ENCODE measurements at places on chromosomes 5 and 9.
A peak's percentile ranks its signal among the peaks of the same experiment; 100 is the strongest.

DNA sequence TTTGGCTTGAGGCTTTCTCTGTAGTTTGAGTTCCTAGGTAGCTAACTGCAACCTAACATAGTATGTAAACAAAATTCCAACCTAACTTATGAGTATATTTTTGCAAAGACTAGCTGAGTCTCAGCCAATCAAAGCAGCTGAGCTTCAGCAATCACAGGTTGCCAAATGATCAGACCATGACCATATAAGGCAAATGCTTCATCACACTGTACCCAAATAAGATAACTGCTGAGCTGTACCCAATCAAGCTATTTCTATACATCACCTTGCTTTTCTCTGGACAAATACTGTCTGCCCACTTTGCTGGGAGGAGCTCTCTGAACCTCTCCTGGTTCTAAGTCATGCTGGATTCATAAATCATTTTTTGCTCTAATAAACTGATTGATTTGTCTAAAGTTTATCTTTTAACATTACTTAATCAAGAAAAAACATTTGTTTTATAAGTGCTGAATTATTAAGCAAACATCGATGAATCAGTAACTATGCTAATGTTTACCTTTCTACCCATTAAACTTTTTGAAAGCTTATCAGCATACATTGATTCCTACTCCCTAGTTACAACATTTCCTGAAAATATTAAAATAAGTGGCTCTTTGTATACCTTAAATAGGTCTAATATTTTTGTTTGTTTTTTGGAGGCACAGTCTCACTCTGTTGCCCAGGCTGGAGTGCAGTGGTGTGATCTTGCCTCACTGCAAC lies 129.7 kb upstream of the PCA3 start:
- peak; percentile 21 for DNase-seq

DNA sequence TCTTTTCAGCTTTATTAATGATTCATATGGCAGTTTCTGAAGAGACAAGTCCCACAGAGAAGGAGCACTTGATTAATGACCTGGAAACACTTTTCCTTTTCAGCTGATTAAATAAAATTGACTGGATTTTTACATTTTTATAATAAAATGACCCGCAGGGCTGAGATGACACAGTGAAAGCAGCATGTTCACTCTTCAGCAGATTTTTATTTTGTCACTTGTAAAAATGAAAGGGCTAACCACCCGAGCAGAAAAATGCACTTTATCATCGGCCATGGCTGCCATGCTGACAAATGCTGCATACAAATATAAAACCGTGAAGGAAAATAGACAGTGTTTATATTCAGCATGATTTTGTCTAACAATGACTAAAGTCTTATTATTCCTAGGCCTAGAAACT lies 321.6 kb upstream of the ITGA1 start:
- no peak for DNase-seq

DNA sequence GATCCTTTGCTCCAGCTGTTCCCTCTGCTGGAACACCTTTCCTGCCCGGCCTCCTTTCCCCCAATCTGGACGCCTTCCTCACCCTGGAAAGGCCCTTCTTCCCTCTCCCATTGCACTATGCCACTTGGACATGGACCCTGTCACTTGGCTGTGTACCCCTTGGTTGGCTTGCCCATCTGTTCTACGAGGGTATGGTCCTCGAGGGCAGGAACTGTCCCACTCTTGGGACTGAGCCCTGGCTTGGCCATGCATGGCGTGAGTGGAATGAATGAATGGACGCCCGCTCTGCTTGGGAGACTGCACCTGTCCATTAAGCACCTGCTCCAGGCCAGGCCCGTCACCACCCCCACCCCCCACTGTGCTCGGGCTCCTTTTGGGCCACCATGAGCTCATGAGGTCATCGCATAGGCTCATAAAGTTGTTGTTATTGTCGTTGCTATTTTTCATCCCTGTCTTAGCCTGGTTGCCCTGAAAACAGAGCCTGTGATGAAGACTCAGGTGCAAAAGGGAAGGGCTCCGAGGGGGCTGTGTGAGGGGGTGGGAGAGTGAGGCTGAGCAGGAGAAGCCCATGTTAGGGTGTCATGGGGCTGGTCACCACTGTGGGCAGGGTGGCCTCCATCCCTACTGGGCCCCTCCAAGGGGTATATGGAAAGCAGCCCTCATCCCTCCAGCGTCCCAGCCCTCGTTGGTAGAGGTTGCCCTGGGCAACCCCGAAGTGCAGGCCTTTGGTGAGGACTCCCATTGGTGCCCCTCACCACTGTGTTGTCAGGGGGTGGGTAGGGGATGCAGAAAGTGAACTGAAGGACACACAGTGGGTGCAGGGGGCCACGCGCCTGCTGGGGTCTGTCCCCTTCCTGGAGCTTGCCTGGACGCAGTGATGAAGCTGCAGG lies 57.2 kb upstream of the IER5L start:
- no peak for DNase-seq

DNA sequence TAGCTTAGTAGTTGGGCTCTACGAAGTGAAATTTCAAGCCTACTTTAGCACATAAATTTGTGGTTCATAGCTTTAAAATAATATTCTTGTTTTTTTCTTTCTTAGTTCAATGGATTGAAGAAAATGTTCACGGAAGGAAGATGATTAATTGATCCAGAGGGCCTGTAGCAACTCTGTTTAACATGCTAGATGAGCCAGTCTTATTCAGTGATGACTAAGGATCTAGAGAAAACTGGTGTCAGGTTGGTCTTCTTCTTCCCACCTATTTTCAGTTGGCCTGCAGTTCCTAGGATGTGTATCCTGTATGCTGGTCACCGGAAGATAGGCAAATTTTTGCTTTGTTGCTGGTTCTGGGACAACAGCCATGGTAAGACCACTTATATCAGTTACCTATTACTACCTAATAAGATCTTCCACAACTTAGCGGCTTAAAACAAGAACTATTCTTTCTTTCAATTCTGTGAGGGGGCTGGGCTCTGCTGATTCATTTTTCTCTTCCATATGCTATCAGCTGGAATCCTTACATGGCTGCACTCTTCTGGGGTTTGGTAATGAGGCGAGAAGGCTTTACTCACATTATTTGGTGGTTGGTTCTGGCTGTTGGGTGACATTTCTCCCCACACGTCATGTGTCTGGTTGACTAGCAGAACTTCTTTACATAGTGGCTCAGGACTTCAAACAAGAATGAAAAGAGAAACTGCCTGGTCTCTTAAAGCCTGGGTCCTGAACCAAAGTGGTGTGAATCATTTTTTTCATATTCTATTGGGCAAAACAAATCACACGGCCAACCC lies 182.7 kb upstream of the ACTBL2 start:
- DNase-seq, result no peak

DNA sequence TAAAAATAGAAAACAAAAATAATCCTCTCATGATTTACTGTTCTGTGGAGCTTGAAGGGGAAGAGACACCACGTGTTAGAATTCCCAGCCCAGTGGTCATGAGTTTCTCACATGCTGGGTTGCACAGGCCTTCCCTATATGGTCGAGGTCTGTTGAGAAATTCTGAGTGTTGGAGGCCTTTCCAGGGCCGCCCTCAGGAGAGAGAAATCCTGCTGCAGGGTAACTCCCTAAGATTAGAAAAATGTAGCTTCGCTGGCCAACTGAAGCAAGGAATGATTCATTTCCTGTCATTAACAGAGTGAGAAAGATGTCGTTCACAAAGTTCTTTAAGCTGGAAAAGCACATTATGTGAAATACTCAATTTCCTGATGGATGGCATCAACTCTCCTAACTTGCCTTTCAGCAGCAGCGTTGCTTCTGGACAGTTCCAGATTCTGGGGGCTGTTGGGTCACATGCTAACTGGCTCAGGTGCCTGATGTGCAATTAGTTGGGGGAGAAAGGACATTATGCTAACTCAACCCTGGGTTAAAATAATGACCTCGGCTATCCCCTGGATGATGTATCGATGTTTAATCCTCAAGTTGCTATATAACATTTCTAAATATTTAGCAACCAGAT lies 104.8 kb upstream of the CD180 start:
- DNase-seq, result no peak

GRCh38 chr5:31688515-31689092 lies 49.7 kb downstream of the PDZD2 start:
- DNase-seq, result no peak

DNA sequence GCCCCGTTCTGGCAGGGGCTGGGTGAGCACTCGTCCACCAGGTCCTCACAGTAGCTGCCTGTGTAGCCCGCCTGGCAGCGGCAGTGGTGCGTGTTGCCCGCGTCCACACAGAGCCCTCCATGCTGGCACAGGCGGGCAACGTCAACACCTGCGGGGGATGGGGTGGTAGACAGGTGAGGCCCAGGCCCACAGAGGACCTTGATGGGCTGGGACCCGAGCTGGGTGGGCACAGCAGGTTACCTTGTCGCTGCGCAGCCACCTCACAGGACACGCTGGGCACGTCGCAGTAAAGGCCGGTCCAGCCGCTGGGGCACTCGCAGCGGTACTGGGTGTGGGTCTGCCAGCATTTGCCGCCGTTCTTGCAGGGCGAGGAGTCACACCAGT lies 25.1 kb upstream of the SEC16A start:
- no peak for DNase-seq

DNA sequence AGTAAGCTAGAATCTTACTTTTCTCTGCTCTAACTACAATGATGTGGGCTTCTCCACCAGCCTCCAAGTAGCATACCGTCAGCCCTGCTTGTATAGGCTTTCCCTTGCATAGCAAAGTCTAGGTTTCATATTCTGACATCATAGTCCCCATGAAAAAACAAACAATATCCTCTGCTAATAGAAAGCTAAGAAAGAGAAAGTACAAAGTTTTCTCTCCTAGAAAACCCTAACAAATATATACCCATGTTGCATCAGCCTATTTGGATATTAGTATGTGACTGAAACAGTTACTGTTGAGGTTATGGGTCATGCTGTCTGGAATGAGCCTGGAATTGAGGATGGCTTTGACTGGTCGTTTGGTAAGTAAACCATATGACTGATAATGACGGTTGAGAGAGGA lies 1696.0 kb downstream of the MAT2B start:
- no peak for DNase-seq

GRCh38 chr5:11909471-11909870 lies 5.2 kb upstream of the CTNND2 start:
- DNase-seq, result no peak

DNA sequence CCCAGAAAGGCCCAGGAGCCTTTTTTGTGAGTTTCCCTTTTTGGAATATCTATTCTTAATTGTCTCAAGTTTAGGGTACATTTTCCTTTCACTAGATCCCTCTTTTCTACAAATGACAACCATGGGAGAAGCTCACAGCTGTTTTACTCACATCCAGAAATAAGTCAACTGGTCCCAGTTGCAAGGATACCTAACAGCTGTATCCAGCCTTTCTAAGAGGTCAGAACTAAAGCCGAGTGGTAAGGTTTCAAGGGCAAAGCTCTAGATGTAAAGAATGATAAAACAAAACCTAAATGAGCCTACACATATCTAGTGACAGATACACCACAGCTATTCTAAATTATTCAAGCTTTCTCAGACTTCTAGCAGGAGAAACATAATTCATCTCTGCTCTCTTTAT lies 4.4 kb downstream of the FGF10 start:
- no peak for DNase-seq

DNA sequence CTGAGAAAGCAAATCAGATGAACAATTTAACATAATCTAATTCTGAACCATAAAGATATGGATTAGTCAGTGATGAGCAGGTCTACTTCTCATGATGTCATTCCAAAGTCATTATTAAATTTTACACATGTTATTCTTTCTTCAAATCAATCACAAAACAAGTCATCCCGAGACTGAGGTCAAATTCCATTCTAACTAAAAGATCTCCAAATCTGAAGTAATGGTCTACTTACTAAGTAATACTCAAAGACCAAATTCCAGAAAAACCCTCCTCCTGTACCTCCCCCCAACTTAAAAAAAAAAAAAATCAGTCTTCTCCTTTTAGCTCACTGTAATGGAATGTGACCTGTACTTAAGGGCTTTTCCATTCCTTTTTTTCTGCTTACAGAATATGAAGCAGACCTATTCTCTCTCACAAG lies 4.7 kb downstream of the PFDN1 start:
- no peak for DNase-seq

GRCh38 chr5:146562461-146562860 lies 46.5 kb upstream of the GPR151 start:
- no peak for DNase-seq

- DNase-seq, result peak; percentile 92
These were observed 10.3 kb upstream of the FAT2 start for GRCh38 chr5:151601391-151601790.

DNA sequence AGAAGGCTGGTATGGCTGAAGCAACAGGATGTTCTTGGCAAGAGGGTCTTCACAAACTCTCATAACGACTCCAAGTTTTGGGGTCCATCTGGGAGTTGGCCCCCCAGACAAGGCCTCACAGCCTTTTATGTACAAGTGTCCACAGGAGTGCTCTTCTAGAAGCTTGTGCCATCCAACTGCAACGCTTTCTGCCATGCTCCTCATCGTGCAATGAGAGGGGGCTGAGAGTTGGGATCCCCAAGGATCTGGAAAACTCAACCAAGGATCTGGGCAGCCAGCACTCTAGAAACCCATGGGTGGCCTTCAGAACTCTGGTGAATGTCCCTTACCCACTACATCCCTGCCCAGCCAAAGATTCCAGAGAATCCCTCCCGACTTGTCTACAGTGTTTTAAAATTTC lies 8.5 kb upstream of the AMBP start:
- DNase-seq, result no peak

DNA sequence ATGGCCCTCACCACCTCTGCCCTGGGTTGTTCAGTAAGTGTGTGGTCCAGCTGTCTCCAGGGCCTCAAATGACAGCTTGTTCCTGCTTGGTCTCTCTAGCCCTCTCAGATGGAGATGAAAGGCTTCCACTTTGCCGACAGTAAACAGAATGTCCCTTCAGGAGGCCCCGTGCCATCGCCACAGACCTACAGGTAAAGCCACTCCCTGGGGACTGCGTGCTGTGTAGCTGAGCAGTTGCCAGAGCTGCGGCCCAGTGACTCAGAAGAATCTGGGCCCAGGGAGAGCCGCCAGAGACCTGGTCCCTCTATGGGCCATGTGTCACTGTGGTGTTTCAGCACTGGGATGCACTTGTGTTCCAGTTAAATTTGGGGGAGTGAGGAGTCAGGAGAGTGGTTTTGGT lies 10.6 kb upstream of the POMT1 start:
- DNase-seq, result no peak

- no peak for DNase-seq
These were observed 6.8 kb downstream of the PIP5KL1 start for GRCh38 chr9:127923771-127924170.

DNA sequence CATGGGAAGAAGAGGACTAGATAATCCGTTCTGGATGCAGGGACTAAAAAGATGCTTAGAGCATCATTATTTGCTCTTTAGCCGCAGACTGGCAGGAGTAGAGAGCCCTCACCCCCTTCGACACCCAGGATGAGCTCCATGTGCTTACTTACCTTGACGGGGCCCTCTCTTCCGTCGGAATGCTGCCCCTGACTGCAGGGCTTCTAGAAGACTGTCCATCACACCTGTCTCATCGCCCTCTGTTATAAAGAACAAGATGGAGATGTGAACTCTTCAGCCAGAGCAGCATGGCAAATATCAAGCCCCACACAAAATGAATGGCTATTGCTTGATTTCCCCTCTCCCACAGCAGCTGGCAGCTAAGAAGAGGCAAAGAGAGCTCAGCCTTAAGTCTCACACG lies 35.1 kb downstream of the PCDHGC5 start:
- DNase-seq, result no peak

Measured in NCI-H82 (cell line).